ENCODE measurements at places on chromosomes 11 and 22. TPM values are rescaled to one million over a fixed set of nuclear protein-coding genes. Genes with fewer than 3 reads are reported as not detected.

DNA sequence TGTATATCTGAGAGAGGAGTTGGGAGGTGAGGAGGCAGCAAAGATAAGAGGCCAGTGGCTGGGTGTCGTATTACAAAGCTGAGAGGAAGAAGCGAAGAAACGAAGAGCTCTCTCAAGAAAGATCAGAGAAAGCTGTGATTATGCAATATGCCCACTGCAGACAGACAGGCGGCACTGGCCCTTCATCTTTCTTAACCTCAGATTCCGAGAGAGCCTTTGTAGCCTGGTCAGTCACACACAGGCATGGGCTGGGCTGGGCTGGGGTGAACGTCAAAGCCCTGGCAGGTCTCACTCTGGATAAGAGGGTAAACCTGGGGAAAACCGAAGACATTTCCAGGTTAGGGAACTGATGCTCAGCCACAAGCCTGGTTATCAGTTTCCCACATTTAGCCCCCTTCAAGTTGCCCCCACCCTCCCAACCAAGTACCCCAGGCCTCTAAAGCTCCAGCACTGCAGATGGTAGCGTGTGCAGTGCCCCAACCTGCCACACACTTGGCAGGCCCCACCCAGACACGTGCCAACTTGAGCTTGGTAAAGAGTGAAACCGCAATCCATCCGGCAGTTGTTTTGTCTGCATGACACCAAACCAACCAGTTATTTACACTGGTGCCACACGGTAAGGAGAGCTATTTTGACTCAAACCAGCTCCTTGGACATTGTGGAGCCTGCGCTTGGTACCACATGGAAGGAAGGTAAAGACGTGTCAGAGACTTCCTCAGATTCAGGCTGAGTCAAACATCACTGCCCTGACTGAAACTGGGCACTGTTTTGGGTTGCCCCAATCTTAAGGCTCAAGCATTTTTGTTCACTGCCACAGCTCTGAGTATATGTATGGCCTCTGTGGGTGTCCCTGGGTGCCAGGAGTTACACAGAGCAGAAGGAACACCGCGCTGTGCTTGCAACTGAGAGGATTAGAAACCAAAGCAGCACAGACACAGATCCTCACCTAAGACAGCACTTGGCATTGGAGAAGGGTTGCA lies 135.9 kb downstream of the FDX1 start:
- DNase-seq: peak; percentile 76

DNA sequence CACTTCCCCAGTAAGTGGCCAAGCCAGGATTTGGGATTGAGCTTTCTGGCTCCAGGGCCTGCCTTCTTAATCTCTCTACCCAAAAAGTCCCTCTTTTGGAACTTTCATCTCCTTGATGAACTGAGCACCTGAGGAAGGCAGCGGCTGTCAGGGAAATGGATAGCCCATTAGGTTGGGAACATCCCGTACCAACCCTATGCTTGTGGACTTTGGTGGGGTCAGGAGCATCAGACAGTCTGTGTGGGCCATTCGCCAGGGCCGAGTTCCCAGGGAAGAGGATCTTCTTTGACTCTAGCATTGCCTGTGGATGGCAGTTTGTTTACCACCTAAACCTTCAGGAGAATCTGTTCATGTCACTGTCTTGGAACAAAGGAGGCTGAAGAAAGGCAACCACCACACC lies 30.2 kb downstream of the ARHGEF17 start:
- no peak for DNase-seq

DNA sequence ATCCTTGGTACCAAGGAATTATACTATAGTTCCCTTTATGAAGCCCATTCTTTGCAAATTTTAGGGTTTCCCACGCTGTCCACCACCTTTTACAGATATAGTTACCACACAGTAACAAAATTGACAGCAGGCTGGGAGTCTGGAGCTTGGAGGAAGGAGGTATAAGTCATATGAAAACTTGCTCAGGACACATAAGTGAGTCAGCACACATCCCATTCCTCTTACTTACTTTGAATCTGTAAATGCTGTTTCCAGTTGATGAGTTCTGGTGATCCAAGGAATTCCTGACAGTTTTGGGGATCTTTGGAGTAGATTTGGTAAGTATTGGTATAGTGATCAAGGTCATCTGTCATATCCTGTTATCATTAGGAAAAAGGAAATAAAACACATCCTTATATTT lies 19.2 kb downstream of the GLYAT start:
- DNase-seq: peak; percentile 12

- DNase-seq: no peak
Measured at GRCh38 chr11:69939551-69940245, 120.5 kb upstream of the FGF3 start.

Gene DDX10
- total RNA-seq: 67.4 TPM

DNA sequence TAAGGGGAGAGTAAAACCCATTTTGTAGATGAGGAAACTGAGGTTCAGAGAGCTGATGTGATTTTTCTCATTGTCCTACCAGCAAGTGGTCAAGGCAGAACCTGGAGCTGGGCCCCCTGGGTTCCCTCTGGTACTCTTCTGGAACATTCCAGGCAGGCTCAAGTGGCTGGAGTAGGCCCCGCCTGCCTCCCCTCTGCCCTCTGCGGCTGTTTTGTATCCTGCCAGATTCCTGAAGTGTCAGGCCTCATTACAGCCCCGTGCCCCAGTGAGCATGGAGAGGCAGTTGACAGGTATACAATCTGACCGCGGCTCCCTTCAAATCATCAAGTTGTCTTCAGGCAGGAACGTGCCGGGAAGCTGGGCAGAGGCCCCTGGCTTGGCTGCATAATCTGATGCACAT lies 94.6 kb upstream of the CD82 start:
- DNase-seq: no peak

DNA sequence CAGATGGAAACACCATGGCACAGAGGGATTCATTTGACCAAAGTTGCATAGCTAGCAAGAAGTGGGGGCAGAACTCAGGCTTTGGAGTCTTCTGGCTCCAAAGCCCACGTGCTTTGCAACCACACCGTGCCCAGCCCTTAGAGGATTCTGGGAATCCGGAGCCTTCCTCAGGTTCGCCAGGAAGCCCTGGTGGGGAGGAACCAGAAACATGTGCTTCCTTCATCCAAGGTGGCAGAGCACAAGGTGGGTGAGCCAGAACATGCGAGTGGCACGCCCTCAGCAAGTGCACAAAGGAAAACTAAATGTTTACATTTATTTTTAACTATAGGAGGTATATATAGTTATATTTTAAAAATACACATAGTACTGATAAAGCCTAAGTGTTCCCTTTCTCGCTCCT lies 151.9 kb upstream of the NECTIN1 start:
- DNase-seq: no peak

Gene OR8G1
- total RNA-seq: not detected

- DNase-seq: no peak
Measured at GRCh38 chr11:34353881-34354280, 3.9 kb downstream of the ABTB2 start.

Gene ZNF280B
- 0.26 TPM for total RNA-seq

DNA sequence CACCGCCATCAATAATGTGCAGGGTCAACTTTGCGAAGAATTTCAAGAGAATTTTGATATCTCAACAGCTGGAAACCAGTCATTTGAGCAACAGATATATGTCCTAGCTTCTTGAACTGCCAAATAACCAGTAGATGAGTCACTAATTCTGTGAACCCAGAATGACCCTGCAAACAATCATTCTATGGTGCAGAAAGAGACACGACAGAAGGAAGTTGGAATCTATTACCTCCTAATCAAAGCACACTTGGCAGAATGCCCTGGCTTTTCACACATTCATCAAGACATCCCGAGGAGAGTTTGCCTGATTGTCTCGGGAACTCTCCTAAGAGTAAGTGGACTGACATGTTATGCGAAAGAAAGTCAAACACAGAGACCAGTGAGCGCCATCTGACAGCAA lies 621.1 kb downstream of the OPCML start:
- DNase-seq: peak; percentile 77

GRCh38 chr11:71340086-71340606 lies 87.8 kb upstream of the SHANK2 start:
- DNase-seq: no peak

Gene MAJIN
- not detected for total RNA-seq

Gene FAM227A
- total RNA-seq: 0.26 TPM

Gene APOA5
- not detected for total RNA-seq

GRCh38 chr22:50304528-50305392 lies 2.7 kb downstream of the PLXNB2 start:
- DNase-seq: peak; percentile 65

DNA sequence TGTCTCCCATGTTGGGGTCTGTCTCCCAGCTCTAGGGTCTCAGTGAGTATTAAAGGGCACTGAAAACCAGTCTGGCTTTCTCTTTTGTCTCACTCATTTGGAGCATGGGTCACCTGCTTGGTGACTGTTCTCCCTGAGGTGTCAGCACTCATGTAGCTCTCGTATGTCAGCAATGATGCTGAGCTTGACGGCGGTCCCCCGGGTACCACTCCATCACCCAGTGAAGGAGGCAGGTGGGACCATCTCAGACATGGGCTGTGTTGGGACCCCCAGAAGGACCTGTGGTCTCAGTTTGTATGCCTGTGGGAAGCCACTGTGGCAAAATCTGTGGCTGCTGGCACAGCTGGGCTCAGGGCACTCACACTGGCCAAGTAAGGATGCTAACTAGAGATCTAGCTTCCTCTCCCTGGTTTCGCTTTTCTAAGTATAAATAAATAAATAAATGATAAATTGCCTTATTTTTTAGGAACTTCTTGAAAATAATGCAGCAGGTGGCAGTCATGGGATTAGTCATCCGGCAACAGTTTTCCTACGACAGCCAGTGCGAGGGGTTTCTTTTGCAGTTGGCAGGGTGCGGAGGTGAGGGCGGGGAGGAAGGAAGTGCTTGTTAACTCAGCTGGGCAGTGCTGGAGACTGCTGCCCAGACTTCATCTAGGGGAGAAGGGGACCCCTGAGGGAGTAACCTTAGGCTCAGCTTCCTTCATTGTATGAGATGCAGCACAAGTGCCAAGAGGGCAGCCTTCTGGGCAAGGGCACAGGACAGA lies 48.8 kb downstream of the OSBP2 start:
- DNase-seq: no peak

DNA sequence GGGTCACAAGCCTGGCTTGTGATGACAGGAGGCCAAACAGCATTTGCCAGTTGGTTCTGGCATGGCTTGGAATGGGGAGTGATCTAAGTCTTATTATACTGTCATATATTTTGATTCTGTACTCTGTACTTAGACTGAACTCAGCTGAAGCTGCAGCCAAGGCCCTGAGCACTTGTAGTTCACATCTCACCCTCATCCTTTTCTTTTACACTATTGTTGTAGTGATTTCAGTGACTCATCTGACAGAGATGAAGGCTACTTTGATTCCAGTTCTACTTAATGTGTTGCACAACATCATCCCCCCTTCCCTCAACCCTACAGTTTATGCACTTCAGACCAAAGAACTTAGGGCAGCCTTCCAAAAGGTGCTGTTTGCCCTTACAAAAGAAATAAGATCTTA lies 843 bp downstream of the OR56B1 start:
- DNase-seq: peak; percentile 55

Gene FXYD2
- total RNA-seq: not detected

Gene CFL1
- 764 TPM for total RNA-seq

DNA sequence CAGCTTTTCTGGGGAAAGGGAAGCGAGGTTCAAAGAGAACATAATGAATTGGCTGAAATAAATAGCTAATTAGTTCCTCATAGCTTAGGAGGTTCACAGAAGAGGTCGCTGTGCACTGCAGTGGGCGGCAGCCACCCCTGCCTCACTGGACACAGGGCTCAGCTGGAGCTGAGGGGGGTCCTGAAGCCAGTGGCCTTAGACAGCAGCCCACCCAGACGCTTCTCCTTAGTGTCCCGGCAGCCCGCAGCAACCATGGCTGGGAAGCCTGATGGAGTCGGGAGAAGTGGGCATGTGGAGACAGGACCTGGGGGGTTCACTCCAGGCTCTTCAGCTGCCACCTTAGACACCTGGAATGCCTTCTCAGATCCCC lies 75.4 kb downstream of the TRIM29 start:
- no peak for DNase-seq

GRCh38 chr22:31659246-31659645 lies 2.8 kb downstream of the PISD start:
- DNase-seq: peak; percentile 73

Gene RHOD
- 247 TPM for total RNA-seq

- DNase-seq: no peak
Measured at GRCh38 chr11:102457865-102458264, 5.3 kb upstream of the TMEM123 start.

DNA sequence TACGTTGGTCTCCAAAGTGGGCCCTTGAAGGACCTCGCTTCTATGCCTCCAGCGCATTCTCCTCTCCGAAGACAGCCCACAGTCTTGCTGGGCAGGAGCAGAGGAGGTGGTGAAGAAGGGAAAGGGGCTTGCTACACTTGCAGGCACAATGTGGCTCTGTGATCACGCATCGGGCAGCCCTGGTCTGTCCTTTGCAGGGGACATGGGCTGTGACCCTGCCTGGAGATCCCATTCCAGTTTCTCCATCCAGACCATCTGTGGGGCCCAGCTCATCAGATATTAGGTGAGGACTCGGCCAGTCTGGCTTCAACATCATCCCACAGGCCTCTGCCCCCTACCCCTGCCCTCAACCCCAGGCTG lies 810 bp downstream of the APOA1 start:
- DNase-seq: no peak

Gene BDNF
- total RNA-seq: 0.79 TPM

Gene CDC42BPG
- 16.6 TPM for total RNA-seq

DNA sequence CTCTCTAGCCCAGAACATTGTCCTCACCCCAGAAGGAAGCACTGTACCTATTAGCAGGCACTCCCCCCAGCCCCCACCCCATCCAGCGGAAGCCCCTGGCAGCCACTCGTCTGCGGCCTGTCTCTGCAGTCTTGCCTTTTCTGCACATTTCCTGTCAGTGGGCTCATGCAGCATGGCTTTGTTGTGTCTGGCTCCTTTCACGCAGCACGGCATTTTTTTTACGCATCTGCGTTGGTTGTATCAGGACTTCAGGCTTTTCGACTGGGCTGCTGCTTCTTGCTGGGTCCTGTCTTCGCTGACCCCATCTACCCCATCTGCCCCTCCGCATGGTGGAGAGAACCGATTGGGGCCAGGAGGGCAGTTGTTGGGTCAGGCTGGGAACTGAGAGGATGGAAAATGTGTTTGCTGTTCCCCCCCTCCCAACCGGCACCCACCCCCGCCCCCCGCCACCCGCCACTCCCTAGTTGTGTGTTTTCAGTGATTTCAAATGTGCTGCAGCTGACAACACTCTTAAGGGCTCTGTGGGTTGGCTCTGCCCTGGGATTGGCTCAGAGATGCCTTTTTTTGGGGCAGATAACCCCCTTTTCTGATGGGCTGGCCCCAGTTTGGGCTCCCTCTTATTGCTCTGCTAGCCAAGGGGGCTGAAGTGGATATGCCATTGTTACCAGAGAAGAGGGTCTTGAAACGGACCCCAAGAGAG lies 110.0 kb downstream of the KIAA1671 start:
- DNase-seq: no peak

GRCh38 chr11:74453373-74453975 lies 13.9 kb downstream of the KCNE3 start:
- peak; percentile 66 for DNase-seq

- no peak for DNase-seq
Measured at GRCh38 chr11:36736103-36736502, 138.1 kb upstream of the RAG2 start.

Gene OR6A2
- total RNA-seq: under 0.01 TPM

DNA sequence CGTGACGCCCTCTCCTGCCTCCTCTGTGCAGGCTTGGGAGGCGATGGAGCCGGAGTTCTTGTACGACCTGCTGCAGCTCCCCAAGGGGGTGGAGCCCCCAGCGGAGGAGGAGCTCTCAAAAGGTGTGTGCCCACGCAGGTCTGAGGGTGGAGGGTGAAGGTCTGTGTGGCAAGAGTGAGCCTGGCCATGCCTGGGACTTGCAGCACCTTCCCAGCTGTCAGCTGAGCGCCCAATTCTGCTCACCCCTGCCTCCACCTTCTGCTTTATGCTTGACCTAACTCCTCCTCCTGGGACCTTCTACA lies 2.5 kb downstream of the PARVG start:
- DNase-seq: no peak

Gene CNGA4
- total RNA-seq: not detected

- DNase-seq: no peak
Measured at GRCh38 chr11:132556316-132556715, 976.0 kb downstream of the OPCML start.
